AG09309 (cell line): ENCODE measurements at places on chromosomes 12 and 14.

DNA sequence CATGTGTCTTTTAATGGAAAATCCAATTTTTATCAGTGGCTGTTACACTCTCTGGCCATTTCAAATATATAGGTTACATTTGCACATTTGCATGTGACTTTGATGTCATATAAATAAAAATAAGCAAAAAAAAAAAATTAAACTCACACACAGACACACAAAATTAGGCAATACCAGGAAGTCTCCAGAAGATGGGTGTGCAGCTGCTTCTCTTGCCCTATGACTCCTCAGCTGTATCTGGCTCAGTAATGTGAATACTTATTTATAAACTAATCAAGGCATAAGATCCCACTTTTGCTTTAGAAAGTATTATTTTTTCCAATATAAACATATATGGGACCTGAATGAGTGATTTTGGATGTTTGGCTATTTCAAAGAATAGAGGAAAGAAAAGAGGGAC is 461.1 kb downstream of the LRIG3 start:
- DNase-seq = no peak

- DNase-seq = no peak
These were observed 19.7 kb downstream of the FGD4 start for GRCh38 chr12:32418903-32419519.

DNA sequence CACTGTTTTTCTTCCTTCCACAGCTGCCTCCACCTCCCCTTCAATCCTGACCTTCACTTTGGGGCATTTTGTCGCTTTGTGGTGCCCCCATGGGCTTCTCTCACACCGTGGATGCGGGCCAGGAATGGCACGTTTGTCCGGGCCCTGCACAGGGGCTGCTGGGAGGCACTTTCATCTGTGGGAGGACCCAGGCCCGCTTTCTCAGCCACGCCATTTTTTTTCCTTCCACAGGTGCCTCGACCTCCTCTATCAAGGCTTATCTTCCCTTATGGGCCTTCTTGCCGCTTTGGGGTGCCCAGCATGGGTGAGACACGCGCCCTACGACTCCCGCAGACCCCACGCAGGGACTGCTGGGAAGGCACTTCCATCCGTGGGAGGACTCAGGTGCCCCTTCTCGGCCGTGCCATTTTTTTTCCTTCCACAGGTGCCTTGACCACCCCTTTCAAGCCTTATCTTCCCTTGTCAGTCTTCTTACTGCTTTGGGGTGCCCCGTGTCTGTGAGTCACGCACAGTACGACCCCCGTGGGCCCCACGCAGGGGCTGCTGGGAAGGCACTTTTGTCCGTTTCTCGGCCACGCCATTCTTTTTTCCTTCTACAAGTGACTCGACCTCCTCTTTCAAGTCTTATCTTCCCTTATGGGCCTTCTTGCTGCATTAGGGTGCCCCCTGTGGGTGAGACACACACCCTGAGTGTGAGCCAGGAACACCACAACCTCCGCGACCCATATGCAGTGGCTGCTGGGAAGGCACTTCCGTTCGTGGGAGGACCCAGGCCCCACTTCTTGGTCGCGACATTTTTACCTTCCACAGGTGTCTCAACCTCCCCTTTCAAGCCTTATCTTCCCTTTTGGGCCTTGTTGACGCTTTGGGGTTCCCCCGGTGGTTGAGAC is 270.7 kb downstream of the ALG10 start:
- DNase-seq = no peak

DNA sequence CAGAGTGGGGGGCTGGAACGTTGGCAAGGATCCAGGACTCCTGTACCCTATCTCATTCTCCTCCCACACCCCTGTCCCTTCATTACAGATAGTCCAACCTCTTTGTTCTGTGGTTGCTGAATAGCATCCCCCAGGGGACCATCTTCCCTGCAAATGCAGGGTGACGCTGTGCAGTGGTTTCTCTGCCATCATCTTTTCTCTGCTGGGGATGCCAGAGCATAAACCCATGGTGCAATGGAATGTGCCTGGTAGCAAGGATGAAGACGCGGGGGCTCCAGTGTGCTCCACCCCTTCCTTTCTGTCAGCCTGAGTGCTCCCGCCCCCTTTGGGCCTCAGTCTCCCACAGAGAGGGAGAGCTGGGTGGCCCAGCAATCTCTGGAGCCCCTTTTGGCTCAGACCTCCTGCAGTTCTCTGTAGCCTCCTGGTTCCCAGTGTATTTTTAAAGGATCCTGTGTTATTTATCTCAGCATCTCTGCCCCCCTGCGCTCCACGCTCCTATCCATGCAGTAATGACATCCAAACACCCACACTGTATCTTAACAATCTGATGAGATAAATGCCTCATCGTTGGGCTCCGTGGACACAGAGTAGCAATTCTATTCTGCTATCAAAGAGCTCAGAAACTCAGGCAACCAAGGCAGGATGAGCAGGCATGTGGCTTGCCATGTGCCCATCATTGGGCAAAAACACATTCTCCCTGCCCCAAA is 212.8 kb downstream of the CACNA1C start:
- no peak for DNase-seq
